ENCODE measurements at places on chromosomes 7 and 10.

GRCh38 chr10:78214955-78215354 is 181.3 kb downstream of the RPS24 start:
- no peak for DNase-seq

- no peak for DNase-seq
Observed at GRCh38 chr7:133315332-133316040, 62.6 kb downstream of the EXOC4 start.

DNA sequence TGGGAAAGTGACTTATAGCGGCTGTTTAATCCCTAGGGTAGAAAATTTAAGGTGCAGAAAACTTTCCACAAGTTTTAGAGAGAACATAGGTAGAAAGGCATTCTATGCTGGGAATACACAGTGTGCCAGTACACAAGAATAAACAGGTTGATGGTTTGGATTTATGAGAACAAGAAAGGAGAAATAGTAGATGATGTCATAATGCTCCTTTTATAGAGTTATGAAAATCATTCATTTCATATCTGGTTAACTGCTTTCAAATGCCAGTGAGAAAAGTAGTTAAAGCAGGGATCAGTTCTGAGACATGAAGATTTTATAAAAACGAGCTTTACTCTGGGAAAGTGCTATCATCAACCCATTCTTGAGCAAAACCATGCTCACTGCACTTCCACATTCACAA is 311.4 kb downstream of the PARD3 start:
- DNase-seq = no peak

- no peak for DNase-seq
Observed at GRCh38 chr10:23294638-23295247, 49.9 kb downstream of the C10orf67 start.

GRCh38 chr10:130463876-130464364 is 327.7 kb downstream of the GLRX3 start:
- DNase-seq = no peak

DNA sequence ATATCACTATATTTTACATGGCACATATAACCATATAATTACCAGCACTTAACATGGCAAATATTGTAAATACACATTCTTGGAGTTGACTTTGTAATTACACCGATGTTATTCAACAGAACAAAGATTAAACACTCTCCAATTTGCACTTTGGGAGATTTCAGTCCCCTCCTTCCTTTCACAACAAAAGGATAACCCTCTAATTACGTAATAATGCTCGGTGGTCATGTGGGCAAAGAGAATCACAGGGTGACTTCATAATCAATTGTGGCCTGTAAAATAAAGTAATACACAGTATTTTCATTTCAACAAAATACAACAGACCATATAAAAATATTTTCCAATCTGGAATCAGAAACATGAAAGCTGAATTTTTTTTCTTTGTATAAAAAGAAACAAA is 73.2 kb downstream of the RHOBTB1 start:
- DNase-seq = no peak

DNA sequence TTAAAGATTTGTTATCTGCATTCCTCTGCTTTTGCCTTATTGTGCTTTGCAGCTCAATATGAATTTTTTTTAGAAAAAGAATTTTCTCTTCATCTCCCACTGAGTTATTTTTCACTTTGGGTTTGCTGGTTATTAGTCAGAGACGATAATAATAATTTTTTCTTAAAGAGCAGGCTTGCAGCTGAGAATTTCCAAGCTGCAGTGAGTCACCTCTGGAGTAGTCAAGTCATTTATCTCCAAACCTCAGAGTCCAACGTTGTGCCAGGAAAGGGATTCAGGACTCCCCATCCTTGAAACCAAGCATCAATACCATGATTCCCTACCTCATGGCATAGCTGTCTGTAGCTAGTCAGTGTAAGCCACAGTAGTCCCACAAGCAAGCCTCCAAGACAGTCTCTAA is 15.2 kb upstream of the EGR2 start:
- DNase-seq = no peak

GRCh38 chr10:124378881-124379471 is 39.7 kb downstream of the OAT start:
- no peak for DNase-seq

DNA sequence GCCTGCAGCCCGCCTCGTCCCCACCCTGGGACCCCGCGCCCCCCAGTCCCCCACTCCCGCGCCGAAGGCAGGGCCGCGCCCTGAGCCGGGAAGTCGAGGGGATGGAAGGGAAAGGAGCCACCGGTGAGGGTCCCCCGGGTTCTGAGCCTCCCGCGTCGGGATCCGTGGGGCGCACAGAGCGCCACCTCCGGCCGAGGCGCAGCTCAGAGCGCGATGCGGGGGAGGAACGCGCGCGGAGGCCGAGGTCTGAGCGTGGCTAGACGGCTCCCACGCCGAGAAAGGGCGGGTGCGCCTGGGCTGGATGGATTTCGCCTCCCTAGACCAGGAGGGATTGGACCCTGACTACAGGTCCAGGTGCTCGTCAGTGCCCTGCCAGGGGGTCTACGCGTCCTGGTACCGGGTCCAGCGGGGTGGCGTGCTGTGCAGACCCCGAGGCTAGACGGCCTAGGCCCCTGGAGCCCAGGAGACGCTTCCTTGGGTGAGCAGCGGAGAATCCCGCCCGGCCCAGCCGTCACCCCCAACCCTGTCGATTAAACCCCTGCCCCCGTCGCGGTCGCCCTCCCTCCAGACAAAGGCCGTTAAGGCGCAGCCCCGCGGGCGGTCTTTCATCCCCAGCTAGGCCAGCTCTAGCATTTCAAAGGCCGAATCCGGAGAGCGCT is 986 bp upstream of the PDGFA start:
- DNase-seq = no peak

DNA sequence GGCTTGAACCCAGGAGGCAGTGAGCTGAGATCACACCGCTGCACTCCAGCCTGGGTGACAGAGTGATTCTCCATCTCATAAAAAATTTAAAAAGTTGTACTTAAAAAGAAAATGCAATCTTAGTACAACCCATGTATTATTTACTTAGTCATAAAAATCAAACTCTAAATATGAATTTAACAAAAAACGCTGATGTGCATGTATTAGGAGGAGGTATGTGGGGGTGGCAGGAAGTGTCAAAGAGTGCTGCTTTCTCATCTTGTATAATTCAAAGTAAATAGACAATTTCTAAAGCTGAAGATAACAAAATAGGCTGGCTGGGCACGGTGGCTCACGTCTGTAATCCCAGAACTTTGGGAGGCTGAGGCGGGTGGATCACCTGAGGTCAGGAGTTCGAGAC is 81.0 kb upstream of the NRBF2 start:
- DNase-seq = no peak

GRCh38 chr10:124688889-124689670 is 55.1 kb downstream of the FAM53B start:
- peak; percentile 75 for DNase-seq

- DNase-seq = no peak
Observed at GRCh38 chr7:93821463-93821862, 69.1 kb downstream of the TFPI2 start.

- peak; percentile 27 for DNase-seq
Observed at GRCh38 chr10:104614245-104614831, 26.8 kb upstream of the SORCS3 start.

DNA sequence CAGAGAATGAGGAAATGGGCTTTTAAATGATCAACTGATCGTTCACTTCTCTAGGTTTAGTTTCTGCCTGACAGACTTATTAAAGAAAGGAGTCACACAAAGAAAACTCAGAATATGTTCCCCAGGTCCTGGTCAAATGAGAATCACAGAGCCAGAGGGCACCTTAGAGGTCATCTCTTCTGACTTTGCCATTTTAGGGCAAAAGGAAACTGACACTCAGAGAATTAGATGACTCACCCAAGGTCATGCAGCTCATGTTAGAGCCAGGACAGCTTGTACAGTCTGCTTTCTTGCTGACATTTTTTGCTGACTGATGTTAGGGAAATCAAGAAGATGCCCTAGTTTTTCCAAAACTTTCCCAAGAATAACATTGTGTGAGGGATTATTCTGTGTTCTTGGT is 312.7 kb upstream of the SP8 start:
- no peak for DNase-seq

DNA sequence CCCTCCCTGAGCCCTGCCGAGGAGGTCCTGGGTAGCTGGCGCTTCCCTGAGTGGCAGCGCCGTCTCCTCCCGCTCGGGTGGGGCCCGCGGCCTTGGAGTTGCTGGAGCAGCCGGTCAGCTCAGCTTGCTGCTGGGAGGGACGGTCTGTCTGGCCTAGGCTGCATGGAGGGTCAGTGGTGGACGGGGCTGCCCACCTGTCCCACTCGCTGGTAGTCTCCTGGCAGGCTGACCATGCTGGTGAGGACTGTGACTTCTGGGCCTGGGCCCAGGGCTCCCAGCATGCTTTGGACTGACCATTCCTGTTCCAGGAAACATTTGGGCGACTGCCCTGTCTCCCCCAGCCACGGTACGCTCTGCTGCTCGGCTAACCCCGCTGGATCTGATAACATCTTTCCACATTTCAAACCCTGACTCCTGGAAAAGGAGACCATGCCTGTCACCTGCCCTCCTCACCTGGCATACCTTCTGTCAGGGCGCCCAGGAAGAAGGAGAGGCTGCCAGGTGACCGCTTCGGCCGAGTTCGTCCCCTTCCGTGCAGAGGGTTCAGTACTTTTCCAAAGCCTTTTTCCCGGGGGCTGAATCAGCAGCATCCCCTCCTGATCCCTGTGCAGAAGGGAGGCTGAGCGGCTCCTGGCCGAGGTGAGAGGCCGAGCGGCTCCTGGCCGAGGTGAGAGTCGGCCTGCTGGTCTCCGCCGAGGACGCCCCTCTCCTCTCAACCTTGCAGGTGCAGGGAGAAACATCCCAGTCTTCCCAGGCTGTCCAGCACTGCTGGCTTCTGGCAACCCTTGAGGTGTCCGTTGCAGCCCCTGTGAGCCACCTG is 43.4 kb downstream of the FAM20C start:
- no peak for DNase-seq

- no peak for DNase-seq
Observed at GRCh38 chr10:128880159-128880725, 586.8 kb upstream of the MGMT start.

DNA sequence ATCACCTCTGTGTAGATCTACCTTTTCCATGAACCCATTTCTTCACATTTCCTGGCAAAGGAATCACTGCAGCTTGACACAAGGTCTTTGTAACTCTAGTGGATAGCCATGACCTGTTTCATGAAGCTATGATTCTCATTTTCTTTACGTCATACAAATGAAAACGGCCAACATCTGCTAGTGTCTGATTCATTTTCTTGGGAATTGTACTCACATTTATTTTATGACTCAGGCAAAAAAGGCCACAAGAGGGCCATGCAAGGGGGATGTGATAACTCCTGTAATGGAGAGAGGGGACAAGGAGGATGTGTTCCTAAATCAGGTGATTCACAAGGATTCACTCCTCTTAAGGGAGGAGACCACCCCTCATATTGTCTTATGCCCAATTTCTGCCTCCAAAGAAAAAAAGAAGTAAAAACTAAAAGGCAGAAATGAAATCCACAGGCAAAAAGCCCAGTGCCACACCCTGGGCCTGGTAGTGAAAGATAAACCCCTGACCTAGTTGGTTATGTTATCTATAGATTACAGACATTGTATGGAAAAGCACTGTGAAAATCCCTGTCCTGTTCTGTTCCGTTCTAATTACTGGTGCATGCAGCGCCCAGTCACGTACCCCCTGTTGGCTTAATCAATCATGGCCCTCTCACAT is 249.9 kb downstream of the IPMK start:
- no peak for DNase-seq

DNA sequence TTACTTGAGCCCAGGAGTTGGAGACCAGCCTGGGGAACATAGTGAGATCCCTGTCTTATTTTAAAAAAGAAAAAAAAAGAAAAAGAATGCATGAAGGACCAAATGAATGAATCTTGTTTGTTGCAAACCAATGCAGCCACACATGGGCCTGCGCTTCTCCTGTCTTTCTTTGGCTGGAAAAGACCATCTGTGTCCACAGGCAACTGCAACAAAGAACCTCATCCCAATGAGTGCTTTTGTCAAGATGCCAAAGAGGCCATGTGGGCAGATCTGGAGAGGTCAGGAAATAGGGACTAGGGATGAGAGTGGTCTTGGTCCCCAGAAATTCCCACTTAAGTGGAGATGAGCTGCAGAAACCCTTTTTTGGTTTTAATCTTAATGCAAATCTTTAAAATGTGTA is 49.8 kb upstream of the DUSP5 start:
- DNase-seq = no peak
